ENCODE measurements at places on chromosomes 4 and X. TPM values are rescaled to one million over a fixed set of nuclear protein-coding genes. Genes with fewer than 3 reads are reported as not detected.

Gene CFAP47
- total RNA-seq, result not detected

Gene MTNR1A
- not detected for total RNA-seq

Gene FAM120C
- total RNA-seq, result 1.6 TPM

Gene SPANXB1
- total RNA-seq, result not detected

GRCh38 chr4:106773076-106773905, 262.8 kb downstream of the DKK2 start:
- no peak overlapping the region for H3K4me3 ChIP-seq
- no peaks in the 10 kb centered on the region for H3K36me3 ChIP-seq
- DNase-seq, result no peak
- no peaks in the 10 kb centered on the region for H3K4me1 ChIP-seq
- no peak overlapping the region for H3K27ac ChIP-seq
- H3K27me3 ChIP-seq, result no peaks in the 10 kb centered on the region

Gene CTAG1B
- total RNA-seq, result not detected

GRCh38 chrX:38954520-38954919, 153.3 kb downstream of the MID1IP1 start:
- no peak for DNase-seq
- no peaks in the 10 kb centered on the region for H3K27me3 ChIP-seq
- no peak overlapping the region for H3K27ac ChIP-seq
- H3K4me3 ChIP-seq, result no peak overlapping the region

Gene LDOC1
- 21.9 TPM for total RNA-seq
